Stimulated activated CD8-positive, alpha-beta memory T cell treated with anti-CD3 and anti-CD28 coated beads, Interleukin-7, amount 100 ng/mL, for 4 hours (primary cell): ENCODE measurements at places on chromosomes 5 and 9.

- no peak for DNase-seq
Observed at GRCh38 chr9:94142353-94142752, 58.1 kb downstream of the PTPDC1 start.

GRCh38 chr9:77158772-77159513 lies 18.4 kb upstream of the VPS13A start:
- DNase-seq: no peak

- DNase-seq: no peak
Observed at GRCh38 chr5:80034962-80035821, at the start of gene THBS4. Gene THBS4 (plus strand): TSS chr5:80035348. CDS start chr5:80035538, 190 bp downstream.

- DNase-seq: no peak
Observed at GRCh38 chr5:170137694-170138214, 32.1 kb downstream of the FOXI1 start.

DNA sequence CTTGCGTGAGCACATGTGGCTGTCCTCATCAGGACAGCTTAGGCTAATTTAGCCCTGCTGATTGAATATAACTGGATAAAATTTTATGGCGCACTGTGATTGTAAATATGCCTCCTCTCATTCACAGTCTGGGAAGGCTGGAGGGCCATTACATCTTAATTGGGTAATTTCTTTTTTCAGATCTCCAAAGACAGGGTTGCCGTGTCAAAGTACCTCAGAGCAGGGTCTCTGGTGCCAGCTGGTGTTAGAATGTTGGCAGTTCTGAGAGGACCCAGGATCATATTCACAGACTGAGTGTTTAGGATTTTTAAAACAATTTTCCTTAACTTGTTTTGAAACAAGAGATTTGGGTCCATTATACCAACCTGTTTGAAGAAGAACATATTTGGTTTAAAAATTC lies 455.7 kb upstream of the TLE4 start:
- no peak for DNase-seq
